ENCODE measurements at places on chromosomes 5 and 9. TPM values are rescaled to one million over a fixed set of nuclear protein-coding genes. Genes with fewer than 3 reads are reported as not detected.

BTNL3 gene
- polyA plus RNA-seq = 0.14 TPM

- DNase-seq = peak; percentile 36
These were observed 213.1 kb downstream of the RFK start for GRCh38 chr9:76181020-76181641.

SUSD1 gene
- 2.6 TPM for polyA plus RNA-seq

PLPPR1 gene
- polyA plus RNA-seq = 3.1 TPM

DNA sequence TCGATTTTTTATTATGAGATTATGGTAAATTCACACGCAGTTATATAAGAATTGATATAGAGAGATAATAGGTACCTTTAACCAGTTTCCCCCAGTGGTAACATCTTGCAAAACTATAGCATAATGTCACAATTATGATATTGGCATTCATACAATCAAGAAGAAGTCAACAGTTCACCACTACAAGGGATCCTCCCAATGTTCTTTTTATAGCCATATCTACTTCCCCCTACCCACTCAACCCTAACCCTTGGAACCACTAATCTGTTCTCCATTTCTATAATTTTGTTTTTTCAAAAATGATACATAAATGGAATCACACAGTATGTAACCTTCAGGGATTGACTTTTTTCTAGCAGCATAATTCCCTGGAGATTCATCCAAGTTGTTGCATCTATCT lies 9.8 kb downstream of the ACTL7B start:
- DNase-seq = no peak

- no peak for DNase-seq
These were observed 74.8 kb downstream of the STK32A start for GRCh38 chr5:147309621-147310020.

DNA sequence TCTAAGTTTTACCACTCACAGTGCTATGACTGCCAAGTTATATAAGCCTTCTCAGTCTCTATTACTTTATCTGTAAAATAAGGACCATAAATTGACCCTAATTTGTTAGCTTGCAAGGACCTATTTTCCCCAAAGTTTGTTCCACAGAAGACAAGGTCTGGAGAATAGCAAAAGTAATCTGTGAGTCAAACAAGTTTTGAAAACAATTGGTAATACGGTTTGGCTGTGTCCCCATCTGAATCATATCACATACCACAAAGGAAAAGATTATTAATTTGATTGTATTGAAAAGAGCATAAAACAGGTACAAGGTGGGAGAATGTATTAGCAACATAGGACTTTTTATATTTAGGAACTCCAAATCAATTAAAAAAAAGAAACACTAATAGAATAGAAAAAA lies 124.0 kb upstream of the TARS1 start:
- no peak for DNase-seq
